Stimulated activated CD8-positive, alpha-beta memory T cell treated with anti-CD3 and anti-CD28 coated beads, Interleukin-15, amount 100 ng/mL, for 1 hour (primary cell): ENCODE measurements at places on chromosomes 7 and 10.
A peak's percentile ranks its signal among the peaks of the same experiment; 100 is the strongest.

DNA sequence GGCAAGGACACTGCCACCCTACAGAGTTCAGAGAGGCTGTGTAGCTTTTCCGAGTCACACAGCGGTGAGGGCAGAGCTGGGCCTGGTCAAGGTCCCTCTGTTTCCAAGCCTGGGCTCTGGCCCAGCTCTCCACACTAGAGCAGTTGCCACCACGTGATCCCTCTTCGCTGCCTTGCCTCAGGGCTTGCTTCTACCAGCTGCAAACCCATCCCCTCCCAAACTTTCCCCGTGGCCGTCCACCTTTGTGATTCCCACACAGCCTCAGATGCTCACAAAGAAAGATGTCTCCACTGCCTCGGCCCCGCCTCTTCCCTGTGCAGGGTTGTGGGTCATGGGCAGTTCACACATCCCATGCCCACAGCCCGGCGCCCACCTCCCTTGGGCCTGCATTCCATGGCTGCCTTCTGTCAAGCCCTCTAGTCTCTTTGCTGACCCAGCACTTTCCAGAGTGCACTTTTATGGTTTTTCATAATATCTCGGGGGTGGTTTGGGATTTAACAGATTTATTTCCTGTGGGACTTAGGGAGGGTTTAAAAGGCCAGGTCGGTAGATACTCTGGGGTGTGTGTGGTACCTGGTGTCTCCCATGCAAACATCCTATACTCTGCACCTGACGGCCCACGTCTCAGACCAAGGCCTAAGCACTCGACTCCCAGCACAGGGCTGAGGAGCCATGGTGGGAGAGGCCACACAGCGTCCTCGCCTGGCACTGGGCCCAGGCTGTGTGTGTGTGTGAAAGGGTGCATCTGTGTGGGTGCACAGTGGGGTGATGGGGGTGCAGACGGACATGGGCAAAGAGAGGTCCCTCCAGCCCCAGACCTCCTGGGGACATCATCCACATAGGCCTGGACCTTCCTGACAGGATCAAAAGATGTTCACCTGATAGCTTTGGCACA, 59.6 kb downstream of the PKD1L1 start:
- no peak for DNase-seq

DNA sequence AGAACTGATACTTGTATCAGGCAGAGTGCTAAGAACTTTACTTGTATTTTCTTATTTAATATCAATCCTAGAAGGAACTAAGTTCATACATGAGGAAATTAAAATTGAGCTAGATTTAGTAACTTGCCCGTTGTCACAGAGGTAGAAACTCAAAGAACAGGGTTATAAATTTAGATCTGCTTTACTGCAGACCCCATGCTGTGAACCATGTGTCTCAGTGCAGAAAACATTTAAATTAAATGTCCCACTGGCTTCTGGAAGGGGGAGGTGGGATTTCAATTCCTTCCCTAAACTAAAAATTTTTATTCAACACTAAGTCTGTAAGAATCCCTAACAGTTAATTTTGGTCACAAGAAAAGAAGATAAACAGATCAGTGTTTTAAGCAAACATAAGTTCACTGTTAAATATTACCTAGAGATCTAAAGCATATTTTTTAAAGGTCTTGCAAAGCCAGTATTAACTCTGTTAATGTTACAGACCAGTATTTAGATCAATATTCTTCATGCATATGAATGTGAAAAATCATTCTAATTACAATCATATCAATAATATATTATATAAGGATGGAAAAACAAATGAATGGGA, 23.1 kb downstream of the WASL start:
- DNase-seq, result no peak

GRCh38 chr10:71260622-71261325, 48.4 kb downstream of the UNC5B start:
- DNase-seq, result no peak

DNA sequence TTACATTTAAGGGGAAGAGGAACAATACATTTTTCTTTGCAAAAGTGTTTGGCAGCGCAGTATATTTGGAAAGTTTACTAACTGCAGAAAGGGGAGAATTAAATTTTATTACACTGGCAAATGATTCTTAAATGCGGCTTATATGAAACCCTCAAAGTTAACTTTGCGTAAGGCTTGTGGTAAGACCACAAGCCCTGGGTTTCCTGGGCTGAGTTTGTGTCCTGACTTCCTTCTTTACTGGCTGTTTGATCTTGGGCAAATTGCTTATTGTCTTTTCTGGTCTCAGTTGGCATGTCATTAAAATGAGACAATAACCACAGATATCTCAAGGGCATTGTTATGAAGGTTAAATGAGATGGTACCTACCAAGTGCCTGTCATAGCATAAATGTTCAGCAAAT, 106.8 kb downstream of the GLRX3 start:
- no peak for DNase-seq

DNA sequence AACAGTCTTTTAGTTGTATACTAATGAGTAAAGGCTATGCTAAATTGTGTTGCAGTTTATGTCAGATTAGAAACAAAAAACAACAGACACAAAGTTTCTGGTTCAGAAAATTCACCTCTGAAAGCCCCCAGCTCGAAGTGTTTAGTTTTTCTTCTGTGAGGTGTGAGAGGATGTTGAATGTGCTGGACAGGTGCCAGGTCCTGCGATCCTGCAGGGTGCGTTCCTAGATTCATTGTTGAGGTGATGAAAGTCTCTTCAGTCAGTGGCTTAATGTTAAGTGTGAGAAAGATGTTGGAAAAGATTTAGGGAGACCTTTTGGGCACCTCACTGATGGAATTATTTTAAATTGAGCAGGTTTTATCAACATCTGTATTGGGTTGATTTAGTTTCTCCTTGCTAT, 287.3 kb downstream of the SDK1 start:
- no peak for DNase-seq

- peak; percentile 96 for DNase-seq
Observed at GRCh38 chr7:139340037-139340807, 915 bp upstream of the FMC1 start.

DNA sequence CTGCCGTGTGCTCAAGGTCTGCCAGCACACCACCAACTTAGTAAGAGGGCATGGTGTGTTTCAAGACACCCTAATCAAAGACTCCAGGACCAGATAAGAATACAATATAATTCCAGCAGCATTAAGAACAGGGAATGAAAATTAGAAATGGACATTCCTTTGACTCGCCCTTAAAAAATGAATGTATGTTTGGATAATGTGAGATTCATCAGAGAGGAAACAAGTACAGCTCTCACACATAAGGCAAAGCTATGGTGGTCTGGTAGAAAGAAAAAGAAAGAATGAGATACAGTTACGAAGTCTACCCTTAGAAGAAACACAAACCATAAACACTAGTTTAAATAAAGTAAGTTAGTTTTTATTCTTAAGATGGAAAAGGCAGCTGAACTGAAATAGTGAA, 174.8 kb upstream of the ANK3 start:
- no peak for DNase-seq

GRCh38 chr7:47539398-47540052, 42.4 kb downstream of the TNS3 start:
- DNase-seq, result no peak

DNA sequence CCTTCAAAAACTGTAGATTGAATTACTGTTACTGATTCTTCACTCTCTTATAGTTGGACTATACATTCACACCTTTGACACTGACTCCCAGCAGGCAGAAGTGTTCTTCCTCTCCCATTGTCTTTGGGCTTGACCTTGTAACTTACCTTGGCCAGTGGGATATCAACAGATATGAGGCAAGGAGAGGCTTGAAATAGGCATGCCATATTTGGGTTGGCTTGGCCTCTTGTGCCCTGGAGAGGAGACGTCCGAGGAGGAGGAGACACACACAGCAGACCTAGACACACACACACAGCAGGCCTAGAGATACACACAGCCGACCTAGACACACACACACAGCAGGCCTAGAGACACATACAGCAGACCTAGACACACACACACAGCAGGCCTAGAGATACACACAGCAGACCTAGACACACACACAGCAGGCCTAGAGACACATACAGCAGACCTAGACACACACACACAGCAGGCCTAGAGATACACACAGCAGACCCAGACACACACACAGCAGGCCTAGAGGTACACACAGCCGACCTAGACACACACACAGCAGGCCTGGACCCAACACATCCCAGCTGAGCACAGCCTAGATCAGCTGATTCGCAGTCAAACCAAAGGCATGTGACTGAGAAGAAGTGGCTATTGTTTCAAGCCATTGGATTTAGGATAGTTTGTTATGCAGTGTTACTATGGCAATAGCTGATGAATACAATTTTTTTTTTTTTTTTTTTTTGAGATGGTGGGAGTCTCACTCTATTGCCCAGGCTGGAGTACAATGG, 12.5 kb upstream of the GNA12 start:
- DNase-seq, result no peak

- no peak for DNase-seq
Observed at GRCh38 chr10:14875941-14876340, 2.7 kb upstream of the SUV39H2 start.

GRCh38 chr10:58661336-58661735, 148.7 kb downstream of the BICC1 start:
- no peak for DNase-seq

- DNase-seq, result no peak
Observed at GRCh38 chr10:68103901-68104300, 5.4 kb upstream of the MYPN start.

DNA sequence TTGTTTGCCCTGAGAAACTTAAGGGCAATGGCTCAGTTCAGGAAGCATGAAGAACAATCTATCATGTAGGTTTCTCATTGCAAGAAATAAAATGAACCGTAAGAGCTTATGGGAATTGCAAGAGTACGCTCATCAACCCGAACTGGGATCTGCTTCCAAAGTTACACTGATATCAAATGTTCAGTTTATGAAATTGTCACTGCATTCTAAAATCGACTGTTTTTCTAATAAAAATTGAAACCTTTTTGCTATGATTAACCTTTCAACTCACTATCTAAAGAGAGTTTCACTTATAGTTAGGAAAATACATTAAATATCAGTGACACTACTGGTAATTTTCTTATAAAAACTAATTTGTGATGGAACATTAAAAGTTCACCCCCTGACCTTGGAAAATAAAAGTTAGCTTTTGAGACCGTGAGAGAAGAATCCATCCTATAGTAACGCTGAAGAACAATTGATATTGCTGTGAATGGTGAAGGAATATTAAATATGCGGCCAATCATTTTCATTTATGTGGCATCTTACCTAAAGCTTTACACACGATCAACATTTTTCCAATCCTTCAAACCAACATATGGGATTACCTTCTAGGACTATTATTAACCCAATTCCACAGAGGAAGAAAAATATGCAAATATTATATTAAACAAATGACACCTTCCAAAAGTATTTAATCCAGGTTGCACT, 2.2 kb downstream of the MEOX2 start:
- DNase-seq, result no peak

- DNase-seq, result no peak
Observed at GRCh38 chr10:30915146-30915545, 116.5 kb downstream of the ZNF438 start.

DNA sequence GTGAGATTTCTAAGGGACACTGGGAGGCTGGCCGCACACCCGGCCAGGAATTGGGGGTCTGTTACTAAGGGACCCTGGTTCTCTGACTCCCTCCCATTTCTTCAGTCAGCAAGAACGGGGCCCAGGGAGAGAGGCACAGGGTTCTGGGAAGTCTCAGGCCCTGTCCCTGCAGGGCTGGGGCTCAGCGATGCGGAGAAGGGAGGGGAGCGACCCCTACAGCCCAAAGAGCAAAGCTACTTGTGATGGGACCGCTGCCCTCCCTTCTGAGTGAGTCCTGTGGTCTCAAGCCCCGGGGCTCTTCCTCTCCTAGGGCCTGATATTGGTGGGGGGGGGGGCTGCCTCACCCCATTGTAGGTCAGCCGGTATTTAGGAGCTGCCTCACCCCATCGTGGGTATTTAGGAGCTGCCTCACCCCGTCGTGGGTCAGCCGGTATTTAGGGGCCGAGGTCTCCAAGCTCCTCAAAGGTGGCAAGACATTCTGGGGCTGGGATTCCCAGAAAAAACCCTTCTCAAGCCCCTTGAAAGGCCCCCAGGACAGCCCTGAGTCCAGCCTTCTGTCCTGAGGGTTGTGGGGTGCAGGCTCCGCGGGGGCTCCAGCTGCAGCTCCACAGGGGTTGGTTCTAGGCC, 16.9 kb upstream of the NKX6-2 start:
- DNase-seq, result no peak

GRCh38 chr7:114663502-114663901, 248.9 kb downstream of the FOXP2 start:
- DNase-seq, result no peak

GRCh38 chr7:114086914-114087652, 168.3 kb upstream of the PPP1R3A start:
- no peak for DNase-seq

DNA sequence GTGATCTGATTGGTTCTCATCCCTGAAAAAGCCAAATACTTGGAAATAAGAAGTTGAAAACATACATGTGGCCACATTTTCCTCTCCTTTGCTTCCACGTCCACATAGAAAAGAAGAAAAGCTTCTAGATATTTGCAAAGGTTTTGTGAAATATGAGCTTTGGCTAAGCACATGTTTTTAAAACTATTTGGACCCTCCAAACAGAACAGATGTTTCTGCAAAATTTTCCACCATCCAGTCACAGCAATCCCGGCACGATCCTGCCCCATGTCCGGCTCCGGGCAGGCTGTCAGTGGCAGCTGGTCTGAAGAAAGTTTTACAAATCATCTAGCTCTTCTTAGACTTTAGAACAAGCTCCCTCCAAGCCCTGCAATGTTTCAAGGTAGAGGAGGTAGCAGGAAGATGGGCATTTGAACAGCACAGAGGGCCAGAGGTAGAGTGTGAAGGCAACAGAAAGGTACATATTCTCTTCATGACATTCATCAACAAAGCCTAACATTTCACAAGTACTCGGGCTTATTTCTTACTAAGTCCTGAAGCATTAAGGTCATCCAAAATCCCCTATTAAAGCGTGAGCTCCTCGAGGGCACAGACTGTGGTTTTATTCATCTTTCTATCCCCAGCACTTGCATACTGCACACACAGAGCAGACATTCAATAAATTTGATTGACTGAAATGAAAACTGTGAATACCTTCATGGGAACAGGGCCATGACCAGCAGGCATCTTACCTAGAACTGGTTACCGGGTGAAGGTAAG, 110.1 kb downstream of the JAZF1 start:
- DNase-seq, result no peak

DNA sequence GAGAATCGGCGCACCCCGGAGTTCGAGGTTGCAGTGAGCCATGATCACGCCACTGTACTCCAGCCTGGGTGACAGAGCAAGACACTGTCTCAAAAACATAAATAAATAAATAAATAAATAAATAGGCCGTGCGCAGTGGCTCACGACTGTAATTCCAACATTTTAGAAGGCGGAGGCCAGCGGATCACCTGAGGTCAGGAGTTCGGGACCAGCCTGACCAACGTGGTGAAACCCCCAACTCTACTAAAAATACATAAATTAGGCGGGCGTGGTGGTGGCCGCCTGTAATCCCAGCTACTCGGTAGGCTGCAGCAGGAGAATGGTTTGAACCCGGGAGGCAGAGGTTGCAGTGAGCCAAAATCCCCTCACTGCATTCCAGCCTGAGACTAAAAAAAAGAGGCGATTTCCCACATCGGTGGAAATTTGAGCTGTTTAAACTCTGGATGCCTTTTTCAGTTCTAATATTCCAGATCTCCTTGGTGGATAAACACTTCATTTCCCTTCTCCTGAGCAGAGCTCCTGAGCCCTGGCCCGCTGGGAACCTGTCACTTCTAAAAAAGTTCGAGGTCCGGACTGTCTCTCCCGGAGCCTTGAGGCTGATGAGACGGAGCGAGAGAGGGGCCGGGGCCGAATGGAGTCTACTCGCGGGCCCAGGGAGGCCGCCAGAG, 2.0 kb upstream of the NFKB2 start:
- no peak for DNase-seq

- no peak for DNase-seq
Observed at GRCh38 chr7:30268586-30268985, 15.8 kb upstream of the ZNRF2 start.
